Spleen (tissue), 13 donors: ENCODE measurements at places on chromosomes 5 and 9.

DNA sequence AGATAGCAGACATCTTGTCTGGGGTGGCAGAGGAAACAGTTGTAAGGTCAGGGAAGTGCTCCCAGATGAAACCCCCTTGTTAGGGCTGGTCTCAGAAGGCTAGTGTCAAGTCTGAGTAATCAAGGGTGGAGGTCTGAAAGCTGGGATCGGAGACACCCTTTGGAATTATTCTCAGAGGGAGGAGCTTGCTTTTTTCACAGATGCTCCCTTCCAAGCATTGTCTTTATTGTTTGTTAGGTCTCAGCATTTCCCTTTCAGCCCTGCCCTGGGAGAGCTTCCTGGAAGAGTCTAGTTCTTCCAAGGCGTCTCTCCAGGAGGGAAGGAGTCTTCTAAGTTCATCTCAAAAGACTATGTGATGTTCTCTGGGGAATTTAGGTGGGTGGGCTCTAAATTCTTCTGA is 3.2 kb downstream of the TEK start:
- no peak for DNase-seq

GRCh38 chr5:20617841-20618240 is 629.8 kb upstream of the CDH18 start:
- DNase-seq, result no peak

- DNase-seq, result no peak
These were observed 82.8 kb downstream of the DAP start for GRCh38 chr5:10678244-10678643.

DNA sequence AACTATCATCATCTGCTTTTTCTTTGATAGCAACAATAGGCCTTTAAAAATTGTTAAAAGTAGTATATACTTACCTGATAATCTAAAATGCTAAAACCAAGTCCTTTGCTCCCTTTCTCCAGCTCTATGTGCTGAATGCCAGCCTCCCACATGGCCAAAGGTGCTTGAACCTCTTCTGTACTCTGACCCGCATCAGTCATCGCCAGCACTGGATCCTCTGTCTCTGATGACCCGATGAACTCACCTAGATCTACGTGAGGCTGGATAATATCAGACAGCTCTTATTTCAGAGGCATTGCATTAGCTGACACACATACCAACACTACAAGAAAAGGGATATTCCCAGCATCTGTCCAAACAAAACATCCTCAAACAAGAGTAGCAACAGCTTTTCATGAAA is 89.5 kb downstream of the MPDZ start:
- no peak for DNase-seq

DNA sequence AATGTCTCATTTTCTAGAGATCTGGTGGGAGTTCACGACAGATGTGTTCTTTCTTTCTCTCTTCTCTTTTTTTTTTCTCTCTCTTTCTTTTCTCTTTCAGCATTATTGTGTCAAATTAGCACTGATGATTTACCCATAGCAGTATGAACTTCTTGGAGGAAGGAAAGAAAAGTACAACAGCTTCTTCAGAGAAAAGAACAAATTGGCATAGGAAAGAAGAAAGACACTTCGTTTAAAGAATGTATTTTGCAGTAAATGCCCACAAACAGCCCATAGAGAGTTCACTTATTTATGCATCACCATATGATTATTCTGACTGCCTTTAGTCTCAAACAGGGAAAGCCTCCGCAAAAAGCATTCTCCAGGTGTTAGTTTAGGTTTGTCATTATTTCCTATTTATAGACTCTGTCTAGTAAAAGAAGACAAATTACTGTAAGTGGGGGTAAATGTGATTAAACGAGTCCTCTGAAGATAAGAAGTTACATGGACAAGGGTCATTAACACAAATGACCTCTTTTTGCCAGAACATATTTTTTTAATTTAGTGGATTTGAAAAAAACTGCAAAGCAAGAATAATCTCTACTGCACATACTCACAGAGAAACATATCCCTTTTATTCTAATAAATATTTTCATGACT is 68.0 kb downstream of the POU5F2 start:
- no peak for DNase-seq

DNA sequence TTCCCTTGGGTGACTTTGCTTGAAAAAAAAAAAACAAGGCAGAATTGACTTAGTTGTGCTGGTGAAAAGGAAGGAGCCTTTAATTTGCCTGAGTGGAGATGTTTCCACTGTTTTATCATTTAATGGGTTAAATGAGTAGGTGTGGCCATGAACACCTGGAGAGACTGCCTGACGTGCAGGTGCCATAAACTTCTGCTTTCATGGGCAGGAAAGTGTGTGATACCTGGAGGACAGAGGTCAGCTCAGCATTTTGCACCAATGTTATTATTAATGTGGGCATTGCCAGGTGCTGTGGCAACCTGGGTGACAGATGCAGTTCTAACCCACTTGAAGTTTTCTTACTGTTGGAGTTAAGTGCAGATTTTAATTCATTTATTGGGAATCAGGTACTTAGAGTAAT is 145.4 kb downstream of the CD180 start:
- DNase-seq, result no peak

DNA sequence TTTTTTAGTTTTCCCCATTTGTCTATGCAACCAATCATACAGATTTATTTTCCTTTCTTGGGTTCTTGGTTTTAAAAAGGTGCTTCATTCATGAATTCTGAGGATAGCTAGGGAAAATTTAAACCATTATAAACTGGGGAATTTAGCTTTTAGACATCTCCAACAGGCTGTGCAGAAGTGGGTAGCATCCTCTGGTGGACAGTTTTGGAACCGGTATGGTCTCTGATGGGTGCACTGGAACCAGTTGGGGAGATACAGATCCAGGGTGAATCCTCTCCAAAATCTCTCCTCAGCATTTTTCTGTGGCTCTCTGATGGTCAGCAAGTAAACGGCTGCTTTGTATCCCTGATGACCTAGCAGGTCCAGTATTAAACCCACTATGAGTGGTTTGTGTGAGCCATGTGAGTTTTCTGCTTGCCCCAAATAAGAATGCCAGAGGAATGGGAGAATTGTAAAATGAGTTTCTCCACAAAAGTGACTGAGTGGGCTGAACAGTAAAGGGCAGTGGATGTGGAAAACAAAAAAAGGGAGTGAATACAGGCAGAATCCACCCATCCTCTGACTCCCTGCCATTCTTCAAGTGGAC is 9.1 kb upstream of the DNAJC25 start:
- no peak for DNase-seq

- no peak for DNase-seq
These were observed 99.2 kb downstream of the LPAR1 start for GRCh38 chr9:110939047-110939446.

DNA sequence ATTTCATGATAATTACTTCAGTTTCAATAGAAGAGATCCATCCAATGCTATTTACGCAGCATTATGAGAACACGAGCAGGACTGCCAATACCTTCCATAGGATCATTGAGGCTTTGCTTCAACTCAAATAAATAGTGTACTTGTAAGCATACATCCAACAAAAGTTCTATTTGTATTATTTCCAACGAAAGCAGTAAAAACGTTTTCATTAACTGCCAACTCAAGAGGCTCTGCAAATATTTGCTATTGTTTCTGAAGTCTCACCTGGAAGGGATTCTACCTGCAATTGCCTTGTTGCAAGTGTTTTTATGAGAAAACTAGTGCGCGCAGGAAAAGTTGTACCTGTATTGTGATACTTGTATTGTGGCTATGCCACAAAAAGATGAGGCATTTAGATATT is 11.0 kb upstream of the GNPDA1 start:
- no peak for DNase-seq

- no peak for DNase-seq
These were observed 364.3 kb downstream of the KCNN2 start for GRCh38 chr5:114726131-114726530.

DNA sequence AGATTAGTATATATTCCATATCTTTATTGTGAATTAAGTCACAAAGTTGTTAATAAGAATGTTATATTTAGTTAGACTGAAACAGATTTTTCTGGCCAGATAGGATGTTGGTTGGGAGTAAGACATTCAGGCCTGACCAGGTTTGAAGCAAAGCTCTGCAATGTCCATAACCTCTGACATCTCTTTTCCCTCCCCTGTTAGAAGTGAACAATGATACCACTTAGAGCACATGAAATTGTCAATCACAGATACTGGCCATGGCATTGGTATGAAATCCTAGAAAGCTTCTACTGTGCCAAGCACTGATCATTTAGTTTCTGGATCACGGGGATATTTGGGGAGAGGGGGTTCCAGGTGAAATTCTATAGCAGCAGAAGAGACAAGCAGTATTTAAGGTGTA is 1455.1 kb upstream of the CDH9 start:
- no peak for DNase-seq

GRCh38 chr5:102996011-102996575 is 123.8 kb downstream of the GIN1 start:
- no peak for DNase-seq

- DNase-seq, result peak; percentile 94
These were observed at the start of gene ZDHHC21 for GRCh38 chr9:14693251-14693861. Gene ZDHHC21, minus strand, starts transcription at chr9:14693432. Its CDS starts 19,092 bp downstream, at chr9:14674340.

DNA sequence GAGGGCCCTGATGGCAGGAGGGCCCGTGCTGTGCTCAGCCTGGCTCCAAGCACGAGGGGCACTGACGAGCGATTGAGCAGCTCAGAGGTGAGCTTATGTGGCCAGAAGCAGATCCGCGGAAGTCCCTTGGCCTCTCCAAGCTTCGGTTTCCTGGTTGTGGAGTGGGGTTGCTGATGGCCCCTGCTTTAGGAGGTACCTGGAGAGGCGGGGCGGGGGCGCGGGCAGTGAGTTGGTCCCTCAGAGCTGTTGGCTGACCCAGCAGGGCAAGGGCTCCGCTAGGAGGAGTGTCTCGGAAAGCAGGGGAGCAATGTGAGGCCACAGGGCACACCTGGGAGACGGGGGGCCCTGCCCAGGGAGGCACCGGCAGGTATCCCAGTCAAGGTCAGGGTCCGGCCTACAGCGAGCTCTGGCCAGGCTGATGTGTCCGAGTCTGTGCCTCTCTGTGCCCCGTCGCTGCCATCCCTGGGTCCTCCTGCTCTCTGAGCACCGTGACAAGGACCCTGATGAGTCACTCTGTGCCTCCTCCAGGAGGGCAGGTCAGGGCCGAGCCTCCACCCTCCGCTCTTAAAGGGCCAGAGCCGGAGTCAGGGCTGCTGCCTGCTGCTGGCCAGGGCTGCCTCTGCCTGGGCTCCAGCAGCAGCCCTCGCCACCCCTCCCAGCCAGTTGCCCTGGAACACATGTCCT is 14.8 kb downstream of the NCS1 start:
- no peak for DNase-seq

DNA sequence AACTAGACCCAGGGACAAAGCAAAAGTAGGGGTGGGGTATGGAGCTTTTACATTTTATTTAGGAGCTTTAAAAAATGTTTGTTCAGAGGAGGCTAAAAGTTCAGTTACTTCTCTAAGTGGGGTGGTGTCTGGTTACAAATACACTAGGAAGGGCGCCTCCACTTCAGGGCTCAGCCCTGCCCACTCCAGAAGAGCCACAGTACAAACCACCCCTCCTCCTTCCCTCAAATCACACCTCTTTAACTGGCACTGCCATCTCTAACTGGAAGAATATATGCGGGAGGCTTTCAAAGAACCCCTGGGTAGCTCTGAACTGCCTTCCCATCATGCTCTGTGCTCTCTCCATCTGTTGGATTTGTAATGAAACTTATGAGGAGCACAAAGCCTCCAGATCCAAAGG is 98.8 kb upstream of the NFIB start:
- no peak for DNase-seq

DNA sequence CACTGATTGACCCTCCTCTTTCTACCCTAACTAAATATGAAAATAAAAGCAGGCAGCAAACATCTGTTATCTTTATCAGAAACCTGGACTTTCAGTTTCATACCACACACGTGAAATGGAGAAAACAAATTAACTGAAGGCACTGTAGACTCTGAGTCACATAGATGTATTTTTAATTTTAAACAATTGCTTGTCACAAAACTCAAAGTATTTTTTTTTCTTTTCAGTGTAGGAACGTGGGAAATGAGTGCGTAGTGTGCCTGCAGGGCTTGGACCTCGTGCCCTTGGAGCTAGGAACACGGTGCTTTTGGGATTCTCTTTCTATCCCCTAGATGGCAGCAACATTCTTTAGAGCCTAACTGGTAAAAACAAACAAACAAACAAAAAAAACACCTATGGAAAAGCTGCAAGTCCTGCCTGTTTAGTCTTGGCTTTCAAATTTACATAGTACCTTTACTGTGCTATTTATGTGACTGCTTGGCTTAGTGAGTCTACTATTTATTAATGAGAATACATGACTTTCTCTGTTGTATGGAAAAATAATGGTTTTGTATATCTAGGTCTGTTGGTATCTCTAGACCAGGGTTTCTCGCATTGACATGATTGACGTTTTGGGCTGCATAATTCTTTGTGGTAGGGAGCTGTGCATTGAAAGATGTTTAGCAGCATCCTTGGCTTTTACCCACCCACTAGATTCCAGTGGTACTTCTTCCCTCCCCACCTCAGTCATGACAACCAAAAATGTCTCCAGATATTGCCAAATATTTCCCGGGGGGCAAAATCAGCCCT is 16.8 kb upstream of the ACTBL2 start:
- no peak for DNase-seq
